ENCODE measurements at places on chromosomes 12 and 14.

- peak; percentile 75 for DNase-seq
Measured at GRCh38 chr12:109264095-109264942, 44.8 kb downstream of the FOXN4 start.

GRCh38 chr14:81148635-81149034 lies 72.1 kb downstream of the GTF2A1 start:
- DNase-seq, result no peak

GRCh38 chr14:84584511-84584910 lies 945.4 kb upstream of the FLRT2 start:
- no peak for DNase-seq

DNA sequence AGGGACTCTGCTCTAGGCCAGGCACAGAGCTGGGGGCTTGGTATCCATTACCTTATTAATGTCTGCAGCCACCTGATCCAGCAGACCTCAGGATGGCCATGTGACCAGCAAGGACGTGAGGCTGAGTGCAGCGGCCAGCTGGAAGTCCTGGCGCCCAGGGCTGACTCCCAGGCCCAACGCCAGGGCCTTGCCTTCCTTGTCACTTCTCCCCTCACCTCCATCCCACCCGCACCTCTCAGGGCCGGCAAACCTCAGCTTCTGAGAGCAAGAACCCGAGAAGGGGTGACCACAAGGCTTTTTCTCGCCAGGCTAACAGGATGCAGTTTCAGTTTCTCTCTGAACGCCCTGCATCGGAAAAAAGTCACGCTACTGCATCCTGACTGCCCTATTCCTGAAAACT lies 15.4 kb downstream of the RAB35 start:
- DNase-seq, result no peak

GRCh38 chr12:6356374-6356820 lies 14.5 kb upstream of the TNFRSF1A start:
- DNase-seq, result no peak

Measured in NCI-H748 treated with DMSO at 0.1 percent for 48 hours (cell line).